GM13977 (cell line): ENCODE measurements at places on chromosomes 7 and 10.

- DNase-seq: no peak
Observed at GRCh38 chr10:132979491-132980425, 37.4 kb upstream of the CFAP46 start.

GRCh38 chr7:57425969-57426628 lies 23.9 kb upstream of the ZNF716 start:
- peak; percentile 1 for DNase-seq

GRCh38 chr10:71845410-71846405 lies 5.3 kb downstream of the PSAP start:
- no peak for DNase-seq

- DNase-seq: no peak
Observed at GRCh38 chr10:44014644-44015250, 366.1 kb upstream of the ZNF32 start.

DNA sequence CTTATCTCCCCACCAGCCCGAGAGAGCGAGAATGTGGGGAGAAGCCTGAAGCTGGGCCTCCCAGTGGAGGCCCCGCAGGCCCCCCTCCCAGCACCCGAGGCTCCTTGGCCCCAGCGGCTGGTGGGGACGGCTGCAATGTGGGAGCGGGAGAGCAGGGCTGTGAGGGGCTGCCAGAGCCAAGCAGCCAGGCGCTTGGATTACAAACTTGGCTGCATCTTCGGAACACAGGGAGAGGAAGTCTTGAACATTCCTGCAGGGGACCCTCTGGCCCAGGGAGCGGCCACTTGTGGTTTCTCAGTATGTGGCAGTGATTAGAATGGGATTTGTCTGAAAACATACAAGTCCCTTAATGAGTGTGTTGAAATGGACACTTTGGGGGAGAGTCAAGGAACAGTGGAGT lies 23.2 kb downstream of the ELN start:
- no peak for DNase-seq

DNA sequence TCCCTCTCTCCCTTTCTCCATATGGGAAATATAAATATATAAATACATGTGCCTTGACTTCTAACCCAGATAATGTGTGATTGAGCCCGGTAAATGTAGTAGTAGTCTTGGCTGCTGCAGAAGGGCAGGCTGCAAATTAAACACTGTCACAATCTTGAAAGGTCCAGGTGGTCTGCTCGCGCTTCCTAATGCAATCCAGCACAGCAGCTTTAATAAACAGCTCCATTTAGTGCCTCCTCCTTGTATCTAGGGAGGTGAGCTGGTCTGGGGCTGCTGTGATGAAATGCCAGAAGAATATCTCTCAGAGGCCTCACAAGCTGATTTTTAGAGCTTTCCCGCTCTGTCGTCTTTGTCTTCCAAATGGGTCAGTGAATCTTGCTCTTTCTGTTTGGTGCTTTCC lies 782 bp downstream of the POU6F2 start:
- DNase-seq: no peak

GRCh38 chr10:24012249-24012803 lies 196.6 kb upstream of the KIAA1217 start:
- no peak for DNase-seq

DNA sequence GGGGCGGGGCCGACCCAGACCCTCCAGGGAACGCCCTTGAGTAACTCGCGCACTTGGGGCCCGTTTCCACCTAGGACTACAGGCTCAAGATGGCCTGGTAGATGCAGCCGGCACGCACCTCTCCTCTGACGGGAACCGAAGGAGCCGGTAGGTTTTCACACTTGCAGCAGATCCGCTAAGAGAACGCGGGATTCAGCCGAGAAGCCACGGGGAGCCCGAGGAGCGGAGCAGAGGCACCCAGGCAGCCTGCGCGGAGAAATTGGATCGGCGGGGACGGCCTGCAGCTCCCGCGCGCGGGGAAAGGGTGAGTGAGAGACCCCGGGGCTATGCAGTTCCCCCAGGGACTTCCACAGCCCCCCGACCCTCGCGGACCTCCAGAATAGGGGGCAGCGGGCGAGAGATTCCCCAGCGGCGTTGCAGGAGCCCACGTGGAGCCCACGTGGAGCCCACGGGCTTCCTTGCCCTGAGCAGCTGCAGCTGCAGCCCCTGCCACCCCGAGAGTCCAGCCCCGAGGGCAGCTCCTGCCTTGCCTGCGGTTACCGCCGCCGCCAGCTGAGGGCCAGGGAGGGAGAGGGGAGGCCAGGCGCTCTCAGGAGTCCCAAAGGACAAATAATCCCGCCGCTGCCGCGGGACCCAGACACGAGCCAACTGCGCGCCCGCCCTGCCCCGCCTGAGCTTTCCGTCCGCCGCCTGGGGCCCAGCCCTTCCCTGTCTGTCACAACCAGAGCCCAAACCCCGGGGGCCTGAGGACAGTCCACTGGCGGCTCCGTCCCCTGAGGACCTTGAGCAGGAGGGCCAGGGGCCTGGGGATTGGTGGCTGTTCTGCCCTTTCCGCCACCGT lies 13.1 kb downstream of the IFT22 start:
- DNase-seq: no peak

DNA sequence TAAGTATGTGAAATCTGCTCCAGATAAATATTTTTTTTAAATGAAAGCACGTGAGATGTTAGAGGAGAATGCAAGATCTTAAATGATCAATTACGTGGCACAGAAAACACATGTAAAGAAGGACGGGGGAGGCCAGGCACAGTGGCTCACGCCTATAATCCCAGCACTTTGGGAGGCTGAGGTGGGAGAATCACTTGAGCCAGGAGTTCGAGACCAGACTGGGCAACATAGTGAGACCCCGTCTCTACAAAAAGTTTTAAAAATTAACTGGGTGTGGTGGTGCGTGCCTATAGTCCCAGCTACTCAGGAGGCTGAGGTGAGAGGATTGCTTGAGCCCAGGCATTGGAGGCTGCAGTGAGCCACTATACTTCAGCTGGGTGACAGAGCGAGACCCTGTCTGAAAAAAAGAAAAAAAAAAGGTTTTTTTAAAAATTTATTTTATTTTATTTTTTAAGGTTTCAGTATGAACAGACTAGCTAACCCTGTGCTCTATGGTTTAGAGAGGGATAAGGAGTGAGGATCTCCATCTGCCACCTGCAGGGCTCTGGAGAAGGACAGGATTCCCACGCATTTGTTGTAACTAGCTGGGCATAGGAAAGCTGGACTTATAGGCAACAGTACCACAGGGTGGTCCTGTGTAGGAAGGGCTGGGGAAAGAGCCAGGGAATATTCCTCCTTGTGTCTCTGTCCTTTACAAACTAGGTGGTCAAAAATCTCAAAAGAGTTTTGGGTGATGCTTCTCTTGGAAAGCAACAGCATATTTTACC lies 113.2 kb downstream of the SPAG6 start:
- DNase-seq: no peak

- no peak for DNase-seq
Observed at GRCh38 chr7:46387646-46388045, 466.6 kb upstream of the IGFBP3 start.

DNA sequence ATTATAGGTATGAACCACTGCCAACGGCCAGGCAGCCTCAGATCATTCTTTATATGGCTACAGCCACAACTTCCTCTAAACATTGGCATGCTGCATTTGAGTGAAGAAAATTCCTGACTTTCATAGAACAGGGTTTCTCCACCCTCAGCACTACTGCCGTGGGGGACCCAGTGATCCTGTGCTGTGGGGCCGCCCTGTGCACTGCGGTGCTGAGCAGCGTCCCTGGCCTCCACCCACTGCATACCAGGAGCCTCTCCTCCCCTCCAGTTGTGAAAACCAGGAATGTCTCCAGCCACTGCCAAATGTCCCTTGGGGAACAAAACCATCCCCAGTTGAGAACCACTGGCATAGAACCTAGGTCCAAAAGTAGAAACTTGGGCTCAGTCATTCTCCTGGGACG lies 15.8 kb downstream of the CNPY1 start:
- DNase-seq: no peak

DNA sequence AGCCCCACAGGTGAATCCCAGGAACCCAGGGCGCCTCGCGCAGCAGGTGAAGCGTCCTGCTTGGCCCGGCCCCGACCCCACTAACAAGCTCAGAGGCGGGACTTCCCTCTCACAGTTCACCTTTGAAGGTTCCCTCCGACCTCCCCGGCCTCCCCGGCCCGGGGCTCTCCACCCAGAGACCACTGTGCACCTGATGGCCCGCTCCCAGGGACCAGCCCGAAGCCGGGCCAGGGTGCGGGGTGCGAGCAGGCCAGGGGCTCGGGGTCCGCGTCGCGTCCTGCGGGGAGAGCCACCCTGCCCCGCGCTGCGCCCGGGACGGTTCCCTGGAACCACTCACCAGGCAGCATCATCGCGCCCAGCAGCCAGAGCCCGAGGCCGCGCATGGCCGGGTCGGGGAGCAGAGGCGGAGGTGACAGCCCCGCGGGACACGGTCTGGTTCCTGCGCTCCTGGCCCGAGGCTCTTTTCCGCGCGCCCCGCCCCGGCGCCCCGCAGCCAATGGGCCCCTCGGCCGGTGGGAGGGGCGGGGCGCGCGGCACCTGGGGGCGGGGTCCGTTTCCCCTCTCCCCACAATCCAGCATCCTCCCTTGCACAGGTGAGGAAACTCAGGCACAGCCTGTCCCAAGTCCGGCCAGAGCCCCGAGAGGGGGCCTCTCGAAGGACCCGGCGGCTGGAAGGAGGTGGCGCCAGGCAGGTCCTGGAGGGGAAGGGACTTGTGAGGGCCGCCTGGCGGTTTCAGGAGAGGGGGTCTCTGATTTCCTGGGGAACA lies at the start of gene ADAM8:
TSS of gene ADAM8 (minus strand) at position 434 of the 767 bp plus-strand sequence. CDS start at position 383, 51 bp downstream.
- DNase-seq: peak; percentile 96

GRCh38 chr10:7036951-7037350 lies 373.9 kb downstream of the SFMBT2 start:
- no peak for DNase-seq

GRCh38 chr10:14648946-14649345 lies 125.8 kb downstream of the FAM107B start:
- no peak for DNase-seq

GRCh38 chr10:63260860-63261251 lies 127.7 kb downstream of the NRBF2 start:
- DNase-seq: no peak

DNA sequence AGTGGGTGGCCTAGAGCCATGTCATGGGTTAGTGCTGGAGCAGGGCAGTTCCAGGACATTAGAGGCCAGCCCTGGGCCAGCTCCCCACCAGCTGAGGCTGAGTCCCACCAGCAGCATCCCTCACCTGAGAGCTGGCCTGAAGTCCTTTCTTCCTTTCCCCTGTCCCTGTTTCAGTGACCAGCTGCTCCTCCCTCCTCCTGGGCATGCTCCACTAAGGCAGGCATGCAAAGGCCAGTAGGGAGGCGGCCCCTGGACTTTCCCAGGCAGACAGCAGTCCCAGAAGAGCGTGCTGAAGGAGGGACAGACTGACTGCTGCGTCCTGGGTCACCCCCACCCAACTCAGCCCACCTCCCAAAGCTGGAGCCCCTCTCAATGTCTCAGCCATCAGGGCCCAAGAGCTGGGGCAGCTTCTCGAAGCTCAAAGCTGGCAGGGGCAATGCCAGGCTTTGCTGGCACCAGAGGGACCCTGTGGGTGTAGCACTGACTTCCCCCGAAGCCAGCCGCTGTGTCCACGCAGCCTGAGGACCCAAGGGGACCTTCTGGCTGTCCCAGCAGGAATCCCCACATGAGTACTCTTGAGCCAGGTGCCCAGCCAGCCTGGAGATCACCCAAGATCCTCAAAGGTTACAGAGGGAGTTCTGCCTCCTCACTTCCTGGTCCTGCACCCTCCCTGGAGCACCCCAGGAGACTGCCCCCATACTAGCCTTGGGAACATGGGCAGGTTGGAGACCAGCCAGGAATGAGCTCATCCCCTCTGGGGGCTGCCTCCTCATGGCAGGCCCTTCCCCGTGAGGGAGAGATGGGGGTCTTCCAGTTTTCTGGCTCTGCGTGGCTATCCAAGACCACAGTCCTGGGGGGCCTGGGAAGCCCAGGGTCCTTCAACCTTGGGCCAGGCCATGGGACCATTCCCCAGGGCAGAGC lies 35.2 kb upstream of the RET start:
- DNase-seq: no peak

GRCh38 chr10:20185116-20185515 lies 368.9 kb downstream of the PLXDC2 start:
- DNase-seq: no peak

DNA sequence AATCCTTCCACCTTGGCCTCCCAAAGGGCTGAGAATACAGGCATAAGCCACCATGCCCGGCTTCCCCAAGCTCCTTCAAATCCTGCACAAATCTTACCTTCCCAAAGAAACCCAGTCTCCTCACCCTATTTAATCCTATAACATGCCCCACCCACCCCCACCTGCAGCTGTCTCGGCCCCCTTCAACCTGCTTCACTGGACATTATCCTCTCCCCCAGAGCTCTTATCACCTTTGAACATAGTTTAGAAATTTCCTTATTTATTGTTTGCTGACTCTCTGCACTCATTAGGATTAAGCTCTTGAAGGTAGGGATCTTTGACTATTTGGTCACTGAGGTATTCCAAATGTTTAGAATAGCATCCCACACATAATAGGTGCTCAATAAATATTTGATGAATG lies 3.5 kb downstream of the ZNF467 start:
- no peak for DNase-seq

DNA sequence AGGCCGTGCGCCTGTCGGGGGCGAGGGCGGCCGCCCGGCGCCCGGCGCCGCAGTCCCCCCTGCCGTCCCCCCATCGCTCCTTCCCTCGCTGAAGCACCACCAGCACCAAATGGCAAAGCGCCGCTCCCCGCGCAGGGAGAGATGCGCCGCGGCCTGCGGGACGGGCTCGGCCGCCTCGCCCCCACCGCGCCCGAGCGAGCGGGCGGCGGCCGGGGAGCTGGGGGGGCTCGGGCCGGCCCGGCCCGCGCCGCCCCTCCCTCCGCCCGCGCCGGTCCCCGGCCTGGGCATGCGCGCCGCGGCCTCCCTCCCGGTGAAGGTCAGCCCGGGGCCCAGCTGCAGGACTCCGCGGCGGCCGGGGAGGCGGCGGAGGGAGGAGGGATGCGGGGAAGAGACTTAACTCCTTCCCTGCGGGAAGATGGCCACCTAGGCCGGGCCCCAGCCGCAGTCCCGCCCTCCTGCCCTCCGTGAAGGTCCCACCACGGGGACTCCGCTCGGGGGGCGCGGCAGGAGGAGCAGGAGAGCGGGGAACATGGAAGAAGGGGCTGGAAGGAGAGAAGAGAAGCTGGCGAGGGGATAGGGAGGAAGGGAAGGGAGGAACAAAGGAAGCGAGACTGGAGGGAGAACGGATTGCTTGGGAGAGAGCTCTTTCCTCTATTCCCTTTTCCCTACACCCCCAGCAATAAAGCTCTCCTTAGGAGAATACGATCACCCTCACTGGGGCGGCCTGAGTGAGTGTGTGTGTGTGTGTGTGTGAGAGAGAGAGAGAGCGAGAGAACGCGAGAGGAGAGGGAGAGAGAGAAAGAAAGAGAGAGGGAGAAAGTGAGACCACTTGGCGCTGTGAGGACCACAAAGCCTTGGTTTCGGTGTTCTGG lies 3.4 kb upstream of the SMARCD3 start:
- no peak for DNase-seq
